AG04450 (cell line): ENCODE measurements at places on chromosomes 6 and 20.

GRCh38 chr20:61953037-61954021 lies 112.4 kb downstream of the TAF4 start:
- DNase-seq, result no peak

GRCh38 chr6:78688668-78689067 lies 178.7 kb upstream of the IRAK1BP1 start:
- no peak for DNase-seq

DNA sequence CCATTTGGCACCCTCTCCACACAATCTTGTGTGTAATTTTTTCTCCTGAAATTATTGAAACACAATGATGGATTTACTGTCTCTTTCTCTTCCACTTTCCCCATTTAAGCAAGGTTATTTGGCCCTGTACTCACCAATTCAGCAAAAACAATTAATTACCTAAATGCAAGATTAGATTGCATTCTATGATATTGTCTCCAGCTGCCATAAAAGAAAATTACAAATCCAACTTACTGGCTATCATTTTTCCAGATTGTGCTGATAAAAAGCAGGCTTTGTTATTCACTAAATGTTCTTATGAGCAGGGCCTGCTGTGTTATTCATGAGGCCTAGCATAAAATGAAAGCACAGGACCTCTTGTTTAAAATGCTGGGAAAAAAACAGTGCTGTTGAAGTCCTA lies 95.8 kb upstream of the IRAK1BP1 start:
- no peak for DNase-seq

GRCh38 chr20:49712996-49713752 lies 504 bp downstream of the B4GALT5 start:
- no peak for DNase-seq

GRCh38 chr6:162481320-162481719 lies 246.2 kb downstream of the PRKN start:
- DNase-seq, result no peak

DNA sequence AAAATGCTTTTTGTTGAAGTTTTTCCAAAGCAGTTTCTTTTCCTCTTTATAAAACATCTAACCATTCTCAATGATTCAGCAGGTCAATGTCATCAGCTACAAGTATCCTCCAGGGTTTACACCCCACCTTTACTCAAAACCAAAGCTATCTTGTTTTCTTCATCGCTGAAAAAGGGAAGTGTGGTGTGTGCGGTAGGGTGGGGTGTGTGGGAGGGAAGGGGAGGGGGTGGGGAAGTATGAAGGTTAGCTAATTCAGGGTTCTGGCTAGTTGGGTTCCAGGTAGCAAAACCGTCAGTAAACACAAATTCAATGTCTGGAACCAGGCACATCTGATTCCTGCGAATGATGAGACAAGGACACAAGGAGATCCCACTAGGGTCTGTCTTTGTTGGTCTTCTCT lies 189.6 kb downstream of the GJA10 start:
- no peak for DNase-seq

GRCh38 chr6:163949431-163949830 lies 534.9 kb downstream of the QKI start:
- DNase-seq, result no peak

DNA sequence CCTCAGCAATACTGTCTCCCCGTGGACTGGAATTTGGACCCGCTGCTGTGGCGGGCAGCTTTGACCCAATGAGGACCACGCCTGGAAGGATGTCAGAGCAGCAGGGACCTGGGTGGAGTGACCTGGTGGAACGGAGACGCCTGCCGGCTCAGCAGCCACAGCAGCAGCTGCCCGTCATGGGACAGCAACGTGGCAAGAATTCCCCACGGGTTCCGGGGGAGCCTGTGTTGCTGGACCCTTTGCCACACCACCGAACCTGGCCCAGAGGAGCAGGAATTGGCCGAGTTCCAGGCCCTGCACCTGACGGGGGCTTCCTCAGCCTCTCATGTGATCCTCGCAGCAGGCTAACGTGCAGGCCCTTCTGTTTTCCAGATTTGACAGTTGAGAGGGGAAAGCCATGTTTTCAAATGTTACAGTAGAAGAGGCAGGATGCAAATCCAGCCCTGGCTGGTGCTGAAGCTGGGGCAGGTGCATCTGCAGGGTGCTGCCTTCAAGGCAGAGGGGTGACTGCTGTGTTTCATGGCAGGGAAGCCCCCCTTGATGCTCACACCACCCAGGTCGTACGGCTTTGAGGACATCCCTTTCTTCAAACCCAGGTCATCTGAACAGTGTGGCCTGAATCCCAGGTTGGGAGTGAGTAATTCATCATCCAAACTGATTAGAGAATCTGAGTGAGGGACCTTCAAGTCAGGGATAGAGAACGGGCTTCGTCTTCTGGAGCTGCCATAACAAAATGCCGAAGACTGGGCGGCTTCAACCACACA lies 93.4 kb downstream of the THBS2 start:
- no peak for DNase-seq

GRCh38 chr6:111230351-111231089 lies 143.2 kb downstream of the SLC16A10 start:
- DNase-seq, result no peak
